ENCODE measurements at places on chromosomes 6 and 20.

- peak; percentile 83 for DNase-seq
- no peaks in the 10 kb centered on the region for H3K27me3 ChIP-seq
- no peak overlapping the region for H3K27ac ChIP-seq
- H3K36me3 ChIP-seq: no peaks in the 10 kb centered on the region
- H3K4me1 ChIP-seq: no peaks in the 10 kb centered on the region
- no peak overlapping the region for H3K4me3 ChIP-seq
Observed at GRCh38 chr6:148972481-148972880, 225.7 kb downstream of the UST start.

DNA sequence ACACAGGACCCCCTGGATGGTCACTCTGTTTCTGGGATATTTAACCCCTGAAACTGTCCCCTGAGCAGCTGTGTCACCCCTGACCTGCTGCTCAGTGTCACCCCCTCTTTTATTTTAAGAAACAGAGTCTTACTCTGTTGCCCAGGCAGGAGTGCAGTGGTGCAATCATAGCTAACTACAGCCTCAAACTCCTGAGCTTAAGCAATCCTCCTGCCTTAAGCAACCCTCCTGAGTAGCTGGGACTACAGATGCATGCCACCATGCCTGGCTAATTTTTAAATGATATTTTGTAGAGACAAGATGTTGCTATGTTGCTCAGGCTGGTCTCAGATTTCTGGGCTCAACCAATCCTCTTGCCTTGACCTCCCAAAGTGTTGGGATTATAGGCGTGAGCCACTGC is 21.5 kb upstream of the GTSF1L start:
- DNase-seq: no peak
- no peak overlapping the region for H3K4me3 ChIP-seq
- no peaks in the 10 kb centered on the region for H3K36me3 ChIP-seq

DNA sequence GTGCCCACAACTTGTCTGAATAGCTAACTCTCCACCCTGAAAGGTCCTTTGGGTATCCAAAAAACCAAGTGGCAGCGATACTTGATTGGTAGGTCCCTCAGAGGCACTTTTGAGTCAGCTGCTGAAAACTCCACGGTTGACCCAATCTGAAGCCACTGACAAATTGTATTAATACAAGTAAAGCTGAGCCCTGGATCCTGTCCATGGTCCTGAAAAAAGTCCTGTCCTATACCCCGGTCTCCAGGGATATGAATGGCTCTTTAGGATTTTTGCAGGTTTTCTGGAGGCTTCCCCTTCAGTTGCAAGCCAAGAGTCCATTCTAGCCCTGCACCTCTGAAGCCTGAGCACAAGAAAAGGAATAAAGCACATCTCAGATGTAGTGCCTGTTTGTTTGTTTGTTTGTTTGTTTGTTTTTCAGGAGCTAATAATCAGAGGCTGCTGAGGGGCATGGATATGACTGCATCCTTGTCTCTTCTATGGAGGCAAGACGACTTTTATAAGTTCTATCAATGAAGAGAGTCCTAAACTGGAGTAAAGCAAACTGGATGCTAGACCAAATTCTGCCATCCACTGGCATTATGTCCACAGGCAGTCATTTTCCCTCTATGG is 1.7 kb upstream of the SLC12A5 start:
- H3K36me3 ChIP-seq: no peaks in the 10 kb centered on the region
- peak; percentile 42 for DNase-seq
- H3K27me3 ChIP-seq: peaks cover 10% of the 10 kb centered on the region
- no peak overlapping the region for H3K4me3 ChIP-seq
- no peak overlapping the region for H3K27ac ChIP-seq

DNA sequence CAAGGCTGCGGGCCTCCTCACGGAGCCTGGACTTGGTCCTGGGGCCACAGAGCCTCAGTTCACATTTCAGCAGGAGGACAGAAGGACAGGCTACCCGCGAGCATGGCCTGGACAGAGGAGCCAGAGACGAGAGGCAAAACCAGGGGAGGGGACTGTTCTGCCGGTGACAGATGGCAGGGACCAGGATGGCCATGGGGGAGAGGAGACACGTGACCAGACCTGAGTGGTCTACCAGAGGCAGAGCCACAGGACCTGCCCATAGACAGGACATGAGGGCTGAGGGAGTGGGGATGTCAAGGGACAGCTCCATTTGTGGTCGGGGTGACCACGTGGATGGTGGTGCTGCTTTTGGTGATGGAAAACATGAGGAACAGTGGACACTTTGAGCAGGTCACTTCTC is 207.9 kb downstream of the NFATC2 start:
- H3K4me1 ChIP-seq: no peaks in the 10 kb centered on the region
- no peak overlapping the region for H3K27ac ChIP-seq
- no peaks in the 10 kb centered on the region for H3K36me3 ChIP-seq
- H3K4me3 ChIP-seq: no peak overlapping the region

GRCh38 chr6:41058783-41059181 is 5.8 kb downstream of the APOBEC2 start:
- no peaks in the 10 kb centered on the region for H3K36me3 ChIP-seq
- H3K27ac ChIP-seq: no peak overlapping the region
- no peaks in the 10 kb centered on the region for H3K27me3 ChIP-seq
- H3K4me1 ChIP-seq: peaks cover 16% of the 10 kb centered on the region

- peaks cover 30% of the 10 kb centered on the region for H3K4me1 ChIP-seq
- no peak overlapping the region for H3K27ac ChIP-seq
- no peaks in the 10 kb centered on the region for H3K36me3 ChIP-seq
- no peak overlapping the region for H3K4me3 ChIP-seq
- H3K27me3 ChIP-seq: no peaks in the 10 kb centered on the region
Observed at GRCh38 chr20:25547063-25547462, 38.3 kb downstream of the NINL start.

GRCh38 chr20:58667975-58668374 is 16.9 kb downstream of the STX16 start:
- no peak overlapping the region for H3K4me3 ChIP-seq
- no peaks in the 10 kb centered on the region for H3K27me3 ChIP-seq
- DNase-seq: no peak
- H3K4me1 ChIP-seq: no peaks in the 10 kb centered on the region

DNA sequence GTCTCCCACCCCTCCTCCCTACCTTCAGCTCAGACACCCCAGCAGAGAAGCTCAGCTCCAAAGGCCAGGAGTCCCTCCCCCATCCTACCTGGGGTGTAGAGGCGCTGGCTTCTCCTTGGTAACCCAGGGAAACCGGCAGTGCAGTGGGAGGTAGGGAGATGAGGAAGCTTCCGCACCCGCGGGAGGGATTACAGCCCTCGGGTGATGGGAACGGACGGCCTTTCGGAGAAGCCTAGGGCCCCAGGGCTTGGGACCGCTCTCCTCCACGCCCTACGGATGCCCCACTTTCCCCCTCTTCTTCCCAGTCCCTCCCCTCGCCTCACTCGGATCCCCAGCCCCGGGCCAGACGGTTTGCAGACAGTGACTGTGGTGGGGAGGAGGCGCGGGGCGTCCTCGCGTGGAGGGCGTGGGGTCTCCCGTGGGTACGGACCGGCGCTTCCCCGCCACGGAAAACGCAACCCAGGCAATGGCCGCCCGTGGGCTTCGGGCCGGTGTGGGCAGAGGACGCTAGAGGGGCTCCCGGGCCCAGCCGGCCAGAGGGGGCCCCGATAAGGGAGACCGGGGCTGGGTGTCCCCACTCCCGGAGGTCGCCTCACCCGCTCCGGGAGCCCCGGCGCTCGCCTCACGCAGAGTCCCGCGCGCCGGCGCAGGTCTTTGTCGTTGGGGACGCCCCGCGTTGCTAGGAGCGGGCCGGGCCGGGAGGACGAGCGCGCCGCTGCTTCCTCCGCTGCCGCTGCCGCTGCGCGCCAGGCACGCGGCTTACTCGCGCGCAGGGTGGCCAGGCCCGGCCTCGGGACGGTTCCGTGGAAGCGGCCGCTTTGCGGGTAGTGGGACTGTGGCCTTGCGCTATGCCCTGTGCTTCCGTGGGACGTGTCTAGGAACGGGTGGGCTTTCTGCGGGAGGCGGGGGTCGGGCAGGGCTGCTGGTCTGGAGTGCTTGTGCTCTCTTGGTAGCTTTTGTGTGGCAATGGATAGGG is 15.8 kb downstream of the AARS2 start:
- peaks cover 17% of the 10 kb centered on the region for H3K27me3 ChIP-seq
- H3K27ac ChIP-seq: no peak overlapping the region
- no peak overlapping the region for H3K4me3 ChIP-seq
- peaks cover 16% of the 10 kb centered on the region for H3K36me3 ChIP-seq
- peaks cover 6% of the 10 kb centered on the region for H3K4me1 ChIP-seq

- H3K36me3 ChIP-seq: no peaks in the 10 kb centered on the region
- H3K4me1 ChIP-seq: peaks cover 44% of the 10 kb centered on the region
- peak; percentile 93 for DNase-seq
- H3K27ac ChIP-seq: peak overlapping the region; percentile 63
- H3K27me3 ChIP-seq: no peaks in the 10 kb centered on the region
Observed at GRCh38 chr20:55977690-55978459, 27.4 kb downstream of the CBLN4 start.

GRCh38 chr6:163364641-163365040 is 49.9 kb upstream of the QKI start:
- H3K4me1 ChIP-seq: peaks cover 9% of the 10 kb centered on the region
- no peak overlapping the region for H3K27ac ChIP-seq
- no peak overlapping the region for H3K4me3 ChIP-seq
- H3K27me3 ChIP-seq: no peaks in the 10 kb centered on the region
- DNase-seq: no peak

DNA sequence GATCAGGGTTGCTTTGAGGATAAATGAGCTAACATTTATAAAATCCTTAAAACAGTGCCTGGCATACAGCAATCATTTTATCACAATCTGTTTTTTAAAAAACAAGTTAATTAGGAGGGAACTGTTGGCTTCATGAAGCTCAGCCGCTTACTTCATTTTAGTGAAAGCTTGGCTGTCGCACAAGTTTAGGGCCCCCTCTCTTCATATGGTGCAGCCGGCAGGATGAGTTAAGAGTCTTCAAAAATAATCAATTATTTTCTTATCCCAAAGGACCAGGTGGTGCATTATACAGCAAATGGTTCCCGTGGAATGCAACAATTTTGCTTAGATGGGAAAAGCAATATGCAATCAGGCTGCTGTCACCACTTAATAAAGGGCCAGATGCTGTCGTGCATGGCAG is 57.4 kb upstream of the PROKR2 start:
- DNase-seq: no peak
- no peaks in the 10 kb centered on the region for H3K36me3 ChIP-seq
- H3K27ac ChIP-seq: no peak overlapping the region
- H3K4me1 ChIP-seq: no peaks in the 10 kb centered on the region
- H3K27me3 ChIP-seq: no peaks in the 10 kb centered on the region

- no peaks in the 10 kb centered on the region for H3K4me1 ChIP-seq
- DNase-seq: no peak
- H3K27ac ChIP-seq: no peak overlapping the region
- no peaks in the 10 kb centered on the region for H3K27me3 ChIP-seq
- no peak overlapping the region for H3K4me3 ChIP-seq
Observed at GRCh38 chr6:20861481-20861880, 327.2 kb downstream of the CDKAL1 start.

DNA sequence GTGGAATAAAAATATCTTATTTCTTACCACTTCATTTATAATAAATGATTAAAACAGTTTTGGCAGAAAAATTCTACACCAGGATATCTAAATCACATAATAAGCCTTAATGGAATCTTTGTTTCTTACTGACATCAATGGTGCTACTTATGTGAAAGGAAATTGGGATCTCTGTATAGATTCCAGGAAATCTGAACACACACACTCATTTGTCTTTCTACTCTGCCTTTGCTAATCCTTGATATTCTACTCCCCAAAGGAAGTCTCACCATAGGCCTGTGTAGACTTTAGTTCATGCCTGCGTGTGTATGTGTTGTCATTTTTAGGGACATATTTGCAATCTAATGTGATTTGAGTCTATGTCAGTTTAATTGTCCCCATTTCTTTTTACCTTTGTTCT is 7.9 kb downstream of the ADGRB3 start:
- H3K27ac ChIP-seq: no peak overlapping the region
- H3K36me3 ChIP-seq: no peaks in the 10 kb centered on the region
- H3K4me3 ChIP-seq: no peak overlapping the region
- H3K27me3 ChIP-seq: no peaks in the 10 kb centered on the region

DNA sequence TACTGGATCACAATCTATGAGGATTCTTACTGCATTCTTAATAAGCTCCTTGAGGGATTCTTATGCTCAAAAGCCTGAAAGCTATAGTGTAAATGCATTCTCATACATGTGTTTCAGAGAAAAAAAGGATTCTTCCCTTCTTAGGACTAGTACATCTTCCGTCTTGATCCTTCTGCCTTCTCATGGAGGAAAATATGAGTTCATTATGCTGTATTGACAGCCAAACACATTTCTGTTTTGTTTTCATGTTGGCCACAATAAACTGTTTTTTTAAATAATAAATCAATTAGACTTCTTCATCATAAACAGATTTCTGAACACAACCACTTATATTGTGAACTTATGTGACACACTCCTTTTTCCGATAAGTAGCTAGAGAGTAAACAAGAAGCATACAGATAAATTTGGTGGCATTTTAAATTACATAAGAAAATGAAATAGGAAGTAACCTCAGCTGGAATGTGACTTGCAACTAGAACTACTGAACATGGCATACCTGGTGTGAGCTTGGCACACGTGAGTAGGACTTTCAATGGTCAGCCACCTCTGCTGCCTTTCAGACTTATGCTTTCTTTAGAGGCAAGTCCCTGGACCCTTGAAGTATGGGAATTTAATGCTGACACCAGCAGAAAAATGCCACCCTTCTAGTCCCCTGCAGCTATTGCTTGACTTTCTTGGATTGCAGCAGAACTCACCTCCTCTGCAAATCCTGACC is 350.4 kb downstream of the BCKDHB start:
- DNase-seq: no peak
- H3K36me3 ChIP-seq: no peaks in the 10 kb centered on the region
- H3K4me1 ChIP-seq: peaks cover 29% of the 10 kb centered on the region
- H3K27ac ChIP-seq: no peak overlapping the region

- H3K27ac ChIP-seq: no peak overlapping the region
- no peaks in the 10 kb centered on the region for H3K36me3 ChIP-seq
- no peak overlapping the region for H3K4me3 ChIP-seq
- DNase-seq: no peak
Observed at GRCh38 chr20:13256606-13257005, 35.5 kb downstream of the ISM1 start.

DNA sequence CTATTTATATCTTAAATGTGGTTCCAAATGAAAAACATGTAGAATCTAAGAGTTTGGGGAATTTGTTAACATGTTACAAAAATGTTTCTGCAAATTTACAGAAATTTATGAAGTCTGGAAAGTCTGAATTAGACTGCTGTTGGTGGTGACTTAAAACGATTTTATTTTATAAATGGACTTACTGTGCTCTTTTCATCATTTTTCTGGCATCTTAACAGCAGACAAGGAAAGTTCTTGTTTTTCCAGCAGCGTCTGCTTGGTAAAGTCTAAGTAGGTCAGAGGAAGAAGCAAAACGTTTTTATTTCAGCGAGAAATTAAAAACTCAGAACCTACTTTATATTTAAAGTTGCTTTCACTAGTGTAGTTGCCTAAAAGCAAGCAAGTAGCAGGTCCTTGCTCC is 48.6 kb upstream of the COL9A1 start:
- H3K27ac ChIP-seq: no peak overlapping the region
- H3K36me3 ChIP-seq: no peaks in the 10 kb centered on the region
- H3K4me3 ChIP-seq: no peak overlapping the region
- H3K27me3 ChIP-seq: no peaks in the 10 kb centered on the region

Measured in thyroid gland (tissue), 4 donors.